Naive thymus-derived CD4-positive, alpha-beta T cell (primary cell): ENCODE measurements at places on chromosomes 16 and 17. TPM values are rescaled to one million over a fixed set of nuclear protein-coding genes. Genes with fewer than 3 reads are reported as not detected.

Gene SUPT4H1
- 62.3 TPM for total RNA-seq

- DNase-seq = no peak
Observed at GRCh38 chr17:59492091-59492451, 73.3 kb upstream of the DHX40 start.

Gene FOXO3B
- 3.8 and 3.9 TPM in 2 replicates for total RNA-seq

GRCh38 chr17:13806092-13806491 is 204.4 kb upstream of the HS3ST3A1 start:
- no peak for DNase-seq

Gene UBE2Z
- 74.5 TPM for total RNA-seq

DNA sequence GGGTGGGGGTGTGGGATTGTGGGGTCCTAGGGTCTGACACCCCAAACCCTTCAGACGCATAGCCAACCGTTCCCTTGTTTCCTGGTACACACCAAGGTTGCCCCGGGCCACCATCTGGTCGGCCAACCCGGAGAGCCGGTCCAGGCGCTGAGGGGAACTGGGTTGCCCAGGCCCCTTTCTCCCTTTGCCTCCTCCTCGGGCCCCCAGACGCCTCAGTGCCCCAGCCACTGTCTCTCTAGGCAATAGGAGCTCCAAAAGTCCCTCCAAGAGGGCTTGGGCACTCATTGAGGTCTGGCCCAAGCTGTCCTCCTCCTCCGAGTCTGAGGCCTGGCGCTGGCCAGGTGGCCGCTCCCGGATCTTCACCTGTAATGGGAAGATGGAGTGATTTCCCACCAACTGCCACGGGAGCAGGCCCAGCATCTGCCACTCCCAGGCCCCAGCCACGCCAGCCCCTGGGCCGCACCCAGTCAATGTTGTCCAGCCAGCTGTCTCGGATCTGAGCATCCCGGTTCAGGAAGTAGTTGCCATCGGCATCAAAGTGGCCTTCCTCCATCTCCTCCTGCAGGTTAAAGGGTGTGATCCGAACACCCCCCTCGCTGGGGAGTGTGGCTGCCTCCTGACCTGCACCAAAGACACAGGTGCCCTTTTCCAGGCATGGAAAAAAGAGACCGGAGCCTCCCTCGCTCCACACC is 1.5 kb downstream of the CD2BP2 start:
- DNase-seq = peak; percentile 13

GRCh38 chr17:11404431-11405276 is 163.6 kb downstream of the SHISA6 start:
- no peak for DNase-seq

Gene IL34
- total RNA-seq = not detected

Gene PRMT7
- total RNA-seq = 89.4 TPM

GRCh38 chr17:50541716-50542688 is 5.0 kb upstream of the SPATA20 start:
- DNase-seq = peak; percentile 68

DNA sequence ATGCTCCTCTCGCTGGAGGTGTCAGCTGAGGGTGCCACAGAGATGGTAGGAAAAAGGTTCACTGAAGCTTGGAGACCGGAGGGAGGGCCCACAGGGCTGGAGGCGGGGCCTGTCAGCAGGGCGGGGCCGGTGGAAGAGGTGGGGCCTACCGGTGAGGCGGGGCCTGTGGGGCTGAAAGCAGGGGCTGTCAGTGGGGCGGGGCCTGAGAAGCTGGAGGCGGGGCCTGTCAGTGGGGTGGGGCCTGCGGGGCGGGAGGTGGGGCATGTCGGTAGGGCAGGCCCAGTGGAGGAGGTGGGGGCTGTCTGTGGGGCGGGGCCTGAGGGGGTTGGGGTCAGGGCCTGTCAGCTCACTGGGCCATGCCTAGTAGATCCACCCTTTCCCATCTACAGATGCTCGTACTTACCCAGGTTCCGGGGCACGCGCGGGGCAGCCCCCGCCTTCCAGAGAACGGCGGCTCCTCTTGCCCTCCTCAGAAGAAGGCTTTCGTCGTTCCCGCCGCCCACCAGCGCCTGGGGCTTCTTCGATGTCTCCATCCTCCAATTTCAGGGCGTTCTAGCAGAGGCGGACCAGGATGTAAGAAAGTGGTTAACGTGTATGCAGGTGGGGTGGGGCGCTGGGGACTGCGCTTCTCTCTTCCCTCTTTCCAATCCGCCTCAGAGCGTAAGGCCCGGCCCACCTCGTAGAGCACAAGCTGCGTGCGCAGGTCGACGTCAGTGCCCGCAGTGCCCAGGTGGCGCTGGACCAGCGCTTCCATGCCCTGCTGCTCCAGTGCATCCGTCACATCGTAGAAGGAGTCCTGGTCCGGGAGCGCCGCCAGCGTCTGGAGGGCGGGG is 9.8 kb downstream of the TMEM208 start:
- DNase-seq = peak; percentile 89

- peak; percentile 38 for DNase-seq
Observed at GRCh38 chr16:46929378-46930332, 43.8 kb downstream of the DNAJA2 start.

Gene CSH1
- total RNA-seq = 8.2 TPM

DNA sequence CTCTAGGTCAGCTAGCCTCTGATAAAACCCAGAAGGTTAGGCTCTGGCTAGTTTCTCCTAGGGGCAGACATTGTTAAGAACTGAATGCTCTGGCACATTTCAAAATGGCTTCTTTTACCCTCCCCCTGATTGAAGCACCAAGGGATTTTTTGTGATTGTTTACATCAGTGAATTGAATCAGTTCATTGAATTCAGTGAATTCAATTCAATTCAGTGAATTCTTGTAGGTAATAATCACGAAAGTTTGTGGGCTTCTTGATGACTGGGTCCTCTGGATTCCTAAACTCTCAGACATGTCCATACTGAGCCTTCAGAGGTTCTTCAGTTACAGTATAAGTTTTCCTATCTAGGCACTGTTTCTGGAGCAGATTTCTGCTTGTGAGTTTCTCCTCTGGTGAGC is 135.2 kb upstream of the ELAC2 start:
- DNase-seq = no peak

GRCh38 chr16:86775511-86775921 is 197.2 kb downstream of the FOXL1 start:
- no peak for DNase-seq

DNA sequence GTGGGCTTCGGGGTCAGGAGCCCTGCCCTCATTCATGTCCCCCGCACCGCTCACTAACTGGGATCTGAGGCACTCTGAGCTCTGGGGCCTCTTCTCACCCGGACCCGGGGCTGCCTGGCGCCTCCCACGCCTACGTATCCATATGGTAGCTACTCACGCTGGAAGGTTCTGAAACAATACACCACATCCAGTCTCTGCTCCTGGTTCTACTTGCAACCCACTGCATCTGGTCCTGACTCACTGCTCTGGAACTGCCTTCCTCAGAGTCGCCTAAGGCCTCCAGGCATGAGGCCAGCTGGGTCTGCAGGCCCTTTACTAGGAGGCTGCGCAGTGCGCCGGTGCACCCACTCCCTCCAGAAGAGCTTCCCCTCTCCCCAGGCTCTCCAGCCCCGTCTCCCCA is 18.1 kb downstream of the USP36 start:
- DNase-seq = no peak

- no peak for DNase-seq
Observed at GRCh38 chr16:51407921-51408320, 256.9 kb upstream of the SALL1 start.

- no peak for DNase-seq
Observed at GRCh38 chr17:40568074-40568836, 3.0 kb upstream of the CCR7 start.

DNA sequence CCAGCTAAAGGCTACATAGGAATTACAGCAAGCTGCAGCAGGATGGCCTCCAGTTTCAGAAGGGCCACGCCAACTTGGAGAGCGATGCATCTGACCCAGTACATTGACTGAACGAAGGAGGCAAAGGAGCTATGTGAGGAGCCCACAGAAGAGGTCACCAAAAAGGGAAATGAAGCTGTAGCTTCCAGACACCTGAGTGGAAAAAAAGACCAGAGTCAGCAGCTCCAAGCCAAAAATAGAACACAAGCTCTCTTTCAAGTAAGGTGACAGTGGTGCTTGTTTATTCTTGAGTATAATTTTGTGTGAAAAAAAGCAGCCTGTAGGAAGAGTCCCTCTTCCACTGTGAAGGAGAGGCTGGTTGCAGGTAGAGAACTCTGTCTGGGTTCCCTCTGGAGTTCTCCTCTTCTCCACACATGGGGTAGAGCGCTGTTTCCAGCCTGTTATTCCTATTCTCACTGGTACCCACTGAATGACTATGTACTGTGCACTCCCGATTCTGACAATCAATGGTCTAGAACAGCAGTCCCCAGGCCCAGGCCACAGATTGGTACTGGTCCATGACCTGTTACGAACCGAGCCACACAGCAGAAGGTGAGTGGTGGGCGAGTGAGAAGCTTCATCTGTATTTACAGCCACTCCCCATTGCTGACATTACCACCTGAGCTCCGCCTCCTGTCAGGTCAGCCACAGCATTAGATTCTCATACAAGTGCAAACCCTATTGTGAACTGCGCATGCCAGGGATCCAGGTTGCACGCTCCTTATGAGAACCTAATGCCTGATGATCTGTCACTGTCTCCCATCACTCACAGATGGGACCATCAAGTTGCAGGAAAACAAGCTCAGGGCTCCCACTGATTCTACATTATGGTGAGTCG is 15.1 kb downstream of the CCL4 start:
- DNase-seq = no peak

Gene RAB26
- total RNA-seq = not detected in 2 replicates

- no peak for DNase-seq
Observed at GRCh38 chr17:671076-671762, 43.4 kb downstream of the VPS53 start.

- no peak for DNase-seq
Observed at GRCh38 chr17:81891303-81891552, 158 bp downstream of the ALYREF start.

Gene SCARF1
- total RNA-seq = 9.0 TPM
